Esophagus squamous epithelium (tissue), 5 donors: ENCODE measurements at places on chromosomes 11 and 22. TPM values are rescaled to one million over a fixed set of nuclear protein-coding genes. Genes with fewer than 3 reads are reported as not detected.
A peak's percentile ranks its signal among the peaks of the same experiment; 100 is the strongest.

Gene YPEL4
- total RNA-seq = 0.95 TPM

Gene INSC
- not detected for total RNA-seq

DNA sequence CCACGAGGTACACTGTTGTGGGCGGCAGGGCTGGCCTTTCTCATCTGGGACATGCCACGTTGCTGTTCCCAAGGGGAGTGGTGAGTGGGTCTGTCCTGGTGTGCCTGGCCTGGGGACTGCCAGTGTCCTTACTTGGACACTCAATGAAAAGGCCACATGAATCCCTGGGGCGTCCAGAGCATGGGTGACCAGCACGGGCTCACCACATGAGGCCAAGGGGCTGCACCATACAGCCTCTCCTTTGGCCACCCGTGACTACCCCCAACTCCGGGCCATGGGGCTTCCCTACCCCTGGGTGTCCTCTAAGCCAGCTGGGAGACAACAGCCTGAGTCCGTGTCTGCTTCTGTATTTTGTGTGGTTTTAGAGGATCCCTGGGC, 20.2 kb upstream of the TXNRD2 start:
- H3K36me3 ChIP-seq = no peaks in the 10 kb centered on the region
- peaks cover 29% of the 10 kb centered on the region for H3K4me1 ChIP-seq
- H3K27me3 ChIP-seq = no peaks in the 10 kb centered on the region
- H3K27ac ChIP-seq = peak overlapping the region; percentile 93
- DNase-seq = no peak

DNA sequence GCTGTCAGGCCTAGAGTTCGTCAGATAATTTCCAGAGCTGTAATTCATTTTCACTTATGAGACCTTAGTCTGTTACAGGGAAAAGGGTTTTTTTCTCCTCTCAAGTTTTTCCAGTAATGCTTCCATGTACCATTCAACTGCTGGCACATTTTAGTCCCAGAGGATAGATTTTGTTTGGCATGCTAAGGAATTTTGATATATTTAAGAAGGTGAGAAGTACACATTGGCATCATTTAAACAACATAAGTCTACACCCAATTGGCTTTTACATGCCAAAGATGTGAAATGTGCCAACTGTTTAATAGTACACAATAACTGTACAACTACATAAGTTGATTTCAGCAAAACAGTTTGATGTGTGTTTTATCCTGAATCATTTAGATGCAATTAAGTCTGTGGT, 71.0 kb downstream of the PAX6 start:
- no peak overlapping the region for H3K4me3 ChIP-seq
- no peaks in the 10 kb centered on the region for H3K36me3 ChIP-seq
- no peaks in the 10 kb centered on the region for H3K4me1 ChIP-seq
- no peak for DNase-seq
- no peak overlapping the region for H3K27ac ChIP-seq
- no peaks in the 10 kb centered on the region for H3K27me3 ChIP-seq

DNA sequence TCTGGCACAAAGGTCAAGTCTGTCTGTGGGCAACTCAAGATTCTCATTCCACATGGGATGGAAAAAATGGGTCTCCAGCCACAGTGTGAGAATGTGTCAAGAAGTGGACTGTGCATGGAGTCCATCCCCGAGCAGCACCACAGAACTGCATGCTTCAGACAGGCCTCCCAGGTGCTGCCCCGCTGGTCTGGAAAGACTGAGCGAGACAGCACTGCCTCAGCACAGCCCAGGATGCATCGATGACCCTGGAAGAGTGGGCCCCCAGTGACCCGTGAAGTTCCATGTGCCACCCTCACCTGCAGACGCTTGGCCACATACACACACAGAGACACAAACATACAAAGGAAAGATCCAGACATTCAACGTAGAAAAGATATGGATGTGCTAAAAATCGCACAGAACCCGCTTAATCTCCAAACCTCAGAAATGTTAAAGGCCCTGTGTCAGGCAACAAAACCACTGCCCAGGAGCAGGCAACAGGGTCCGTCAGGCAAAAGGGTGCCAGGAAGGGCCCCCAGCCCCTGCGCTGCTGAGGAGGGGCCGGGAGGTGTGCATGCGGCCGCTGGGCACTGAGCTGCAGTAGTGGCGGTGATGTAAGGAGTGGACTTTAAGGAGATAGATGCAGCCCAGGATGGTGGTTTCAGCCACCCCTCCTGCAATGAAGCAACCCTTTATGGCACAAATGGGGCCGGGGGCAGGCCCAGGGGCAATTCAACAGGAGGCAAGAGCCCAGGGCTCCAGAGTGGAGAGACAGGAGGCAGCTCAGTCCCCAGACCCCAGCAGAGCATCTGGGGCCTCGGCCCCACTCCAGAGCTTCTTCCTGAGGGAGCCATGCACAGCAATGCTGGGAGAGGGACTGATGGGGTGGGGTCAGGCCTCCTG, 84.7 kb downstream of the DGCR2 start:
- H3K4me1 ChIP-seq = no peaks in the 10 kb centered on the region
- no peak for DNase-seq
- H3K36me3 ChIP-seq = peaks cover 35% of the 10 kb centered on the region

DNA sequence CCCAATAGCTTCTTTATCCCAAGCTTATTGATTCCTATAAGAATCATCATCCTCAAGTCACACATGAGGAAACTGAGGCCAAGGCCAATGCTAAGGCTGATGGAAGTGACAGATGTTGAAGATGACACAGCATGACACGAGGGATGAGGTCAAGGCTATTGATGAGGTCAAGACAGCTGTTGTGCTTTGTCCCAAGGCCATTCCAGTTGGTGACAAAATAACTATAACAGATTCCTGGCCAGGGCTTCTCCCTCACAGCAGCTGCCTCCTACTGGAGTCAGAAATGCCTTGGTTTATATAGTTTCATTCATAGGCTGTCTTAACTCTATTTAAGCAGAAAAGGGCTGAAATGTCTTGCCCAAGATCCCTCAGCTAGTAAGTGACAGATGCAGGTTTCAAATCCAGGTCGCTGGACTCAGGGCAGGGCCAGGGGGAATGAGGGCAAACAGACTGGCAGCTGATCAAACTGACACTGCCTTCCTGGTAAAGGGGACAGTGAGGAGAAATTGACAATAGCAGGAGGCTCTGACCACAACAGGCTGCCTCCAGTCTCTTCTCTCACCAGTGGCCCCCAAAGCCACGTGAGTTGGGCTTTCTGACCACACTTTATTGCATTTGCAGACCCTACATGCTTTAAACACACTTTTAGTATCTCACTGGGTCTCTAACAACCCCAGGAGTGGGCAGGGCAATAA, 16.5 kb downstream of the MIF start:
- H3K36me3 ChIP-seq = no peaks in the 10 kb centered on the region
- no peaks in the 10 kb centered on the region for H3K27me3 ChIP-seq
- H3K4me1 ChIP-seq = peaks cover 5% of the 10 kb centered on the region
- no peak for DNase-seq
- H3K4me3 ChIP-seq = no peak overlapping the region
- no peak overlapping the region for H3K27ac ChIP-seq

- DNase-seq = no peak
- peaks cover 38% of the 10 kb centered on the region for H3K27me3 ChIP-seq
- no peak overlapping the region for H3K4me3 ChIP-seq
- H3K4me1 ChIP-seq = no peaks in the 10 kb centered on the region
Measured at GRCh38 chr22:36928196-36928595, 14.8 kb downstream of the CSF2RB start.

DNA sequence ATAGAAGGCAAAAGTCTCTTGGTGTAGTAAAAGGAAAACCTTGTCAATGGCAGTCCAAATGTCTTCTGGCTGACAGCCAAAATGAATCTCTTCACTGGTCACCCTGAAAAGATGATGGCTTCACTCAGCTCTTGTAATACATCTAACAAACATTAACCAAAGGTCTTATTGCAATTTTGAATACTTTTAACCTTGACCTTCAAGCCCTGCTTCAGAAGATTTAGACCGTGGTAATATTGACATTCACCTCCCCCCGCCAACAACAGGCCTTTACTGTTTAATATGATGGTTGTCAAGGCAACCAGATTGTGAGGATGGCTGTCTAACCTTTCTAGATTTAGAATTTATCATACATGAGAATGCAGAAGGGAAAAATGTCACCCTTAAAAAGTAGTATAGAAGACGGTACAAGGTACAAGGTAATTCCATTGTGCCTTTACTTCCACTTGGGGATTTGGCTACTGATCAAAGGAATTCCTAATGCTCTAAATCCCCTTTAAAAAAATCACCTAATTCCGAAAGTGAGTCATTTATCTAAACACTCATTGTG, 342.3 kb downstream of the LARGE1 start:
- H3K4me1 ChIP-seq = peaks cover 16% of the 10 kb centered on the region
- H3K27me3 ChIP-seq = no peaks in the 10 kb centered on the region
- no peak overlapping the region for H3K27ac ChIP-seq
- no peaks in the 10 kb centered on the region for H3K36me3 ChIP-seq

DNA sequence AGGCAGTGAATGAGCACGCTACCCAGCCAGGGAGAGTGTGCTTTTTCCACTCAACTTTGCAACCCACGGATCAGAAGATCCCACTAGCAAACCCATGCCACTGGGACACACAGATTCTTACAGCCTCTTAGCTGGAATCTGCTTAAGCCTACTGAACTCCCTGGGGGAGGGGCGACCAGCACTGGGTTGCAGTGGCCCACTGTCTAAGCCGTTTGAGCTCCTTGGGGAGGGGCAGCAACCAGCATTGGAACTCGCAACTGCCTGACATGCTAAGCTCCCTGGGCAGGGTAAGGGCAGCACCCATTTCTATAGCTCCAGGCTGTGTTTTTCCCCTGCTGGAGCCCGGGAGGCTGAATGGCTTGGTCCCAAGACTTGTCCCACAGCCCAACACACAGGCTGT, 99.6 kb downstream of the FAM168A start:
- no peaks in the 10 kb centered on the region for H3K36me3 ChIP-seq
- DNase-seq = no peak
- H3K27me3 ChIP-seq = no peaks in the 10 kb centered on the region
- no peak overlapping the region for H3K4me3 ChIP-seq
- no peak overlapping the region for H3K27ac ChIP-seq

GRCh38 chr22:33757802-33758483, 162.3 kb downstream of the LARGE1 start:
- H3K4me1 ChIP-seq = no peaks in the 10 kb centered on the region
- no peak overlapping the region for H3K4me3 ChIP-seq
- H3K27ac ChIP-seq = no peak overlapping the region
- H3K36me3 ChIP-seq = no peaks in the 10 kb centered on the region
- H3K27me3 ChIP-seq = no peaks in the 10 kb centered on the region

GRCh38 chr22:49033616-49034015, 794.1 kb downstream of the BRD1 start:
- H3K27ac ChIP-seq = no peak overlapping the region
- H3K4me1 ChIP-seq = no peaks in the 10 kb centered on the region
- H3K36me3 ChIP-seq = no peaks in the 10 kb centered on the region
- no peak for DNase-seq
- H3K4me3 ChIP-seq = no peak overlapping the region
